ENCODE measurements at places on chromosomes 2 and 18.

GRCh38 chr18:31554776-31555175 lies 36.9 kb upstream of the TTR start:
- ATAC-seq: no peak

GRCh38 chr2:181742922-181743722 lies 62.8 kb upstream of the NEUROD1 start:
- no peak for ATAC-seq

- ATAC-seq: no peak
These were observed 105.5 kb downstream of the FMNL2 start for GRCh38 chr2:152440460-152440859.

DNA sequence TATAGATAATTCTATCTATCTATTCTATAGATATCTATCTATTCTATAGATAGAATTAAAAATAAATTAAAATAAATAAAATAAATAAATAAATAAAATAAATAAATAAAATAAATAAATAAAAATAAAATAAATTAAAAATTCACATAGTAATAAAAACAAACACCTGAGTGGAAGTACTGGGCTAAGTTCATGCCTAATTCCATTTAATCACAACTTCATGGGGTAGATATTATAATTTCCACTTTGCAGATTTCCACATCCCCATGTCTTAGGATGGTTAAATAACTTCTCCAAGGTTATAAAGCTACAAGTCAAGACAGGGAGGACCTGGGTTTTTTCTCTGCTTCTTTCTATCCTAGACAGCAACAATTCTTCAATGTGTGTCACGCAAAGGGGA lies 261.4 kb upstream of the MEX3C start:
- no peak for ATAC-seq

GRCh38 chr2:102179061-102179460 lies 7.8 kb upstream of the IL1RL2 start:
- ATAC-seq: no peak

DNA sequence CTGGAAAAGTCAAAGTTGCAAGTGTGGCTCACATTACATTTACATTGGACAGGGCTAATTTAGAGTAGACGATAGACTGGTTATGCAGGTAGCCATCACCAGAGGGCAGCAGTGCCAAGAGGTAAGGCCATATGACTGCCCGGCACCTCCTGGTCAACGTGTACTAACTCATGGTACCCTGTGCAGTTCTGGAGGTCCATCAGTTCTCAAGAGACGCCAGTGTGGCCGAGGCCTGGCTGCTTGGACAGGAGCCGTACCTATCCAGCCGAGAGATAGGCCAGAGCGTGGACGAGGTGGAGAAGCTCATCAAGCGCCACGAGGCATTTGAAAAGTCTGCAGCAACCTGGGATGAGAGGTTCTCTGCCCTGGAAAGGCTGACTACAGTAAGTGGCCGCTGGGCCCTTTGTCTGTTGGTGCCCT lies 65.8 kb upstream of the EML6 start:
- peak; percentile 41 for ATAC-seq

- ATAC-seq: no peak
These were observed 48.7 kb downstream of the WDPCP start for GRCh38 chr2:63539416-63540162.

DNA sequence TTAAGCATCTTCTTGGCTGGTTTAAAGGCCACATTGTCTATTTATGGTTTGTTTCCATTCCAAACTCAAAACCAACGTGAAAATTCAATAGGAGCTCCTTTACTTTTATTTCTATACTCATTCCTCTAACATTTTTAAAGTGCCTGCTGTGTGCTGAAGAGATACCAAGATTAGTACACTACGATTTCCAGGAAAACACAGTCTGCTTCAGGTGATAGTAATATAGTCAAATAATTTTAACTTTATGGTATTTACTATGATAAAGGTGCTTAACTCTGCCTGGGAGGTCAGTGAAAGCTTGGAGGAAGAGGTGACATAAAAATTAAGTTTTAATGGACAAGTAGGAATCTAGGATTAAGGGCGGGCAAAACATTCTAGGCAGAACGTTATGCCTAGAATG lies 121.4 kb downstream of the KIAA1328 start:
- no peak for ATAC-seq

- no peak for ATAC-seq
These were observed 163.1 kb downstream of the TTC32 start for GRCh38 chr2:19738707-19739106.

DNA sequence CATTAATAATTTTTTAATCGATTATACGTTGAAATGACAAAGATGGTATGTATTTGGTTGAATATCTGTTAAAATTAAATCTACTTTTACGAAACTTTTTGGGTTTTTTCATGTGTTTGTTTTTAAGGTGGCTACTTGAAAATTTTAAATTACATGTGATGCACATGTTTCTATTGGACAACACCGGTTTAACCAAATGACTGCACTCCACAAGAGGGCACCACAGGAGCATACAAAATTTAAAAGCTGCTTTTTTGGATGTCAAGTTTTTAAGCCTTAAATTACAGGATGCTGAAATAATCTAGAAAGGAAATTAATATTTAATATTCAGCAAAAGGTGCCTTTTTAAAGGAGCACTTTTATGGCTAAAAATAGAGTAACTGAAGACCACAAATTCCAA lies 98.7 kb downstream of the ACVR1 start:
- no peak for ATAC-seq

- ATAC-seq: no peak
These were observed 218.8 kb downstream of the BCL11A start for GRCh38 chr2:60334610-60335009.

DNA sequence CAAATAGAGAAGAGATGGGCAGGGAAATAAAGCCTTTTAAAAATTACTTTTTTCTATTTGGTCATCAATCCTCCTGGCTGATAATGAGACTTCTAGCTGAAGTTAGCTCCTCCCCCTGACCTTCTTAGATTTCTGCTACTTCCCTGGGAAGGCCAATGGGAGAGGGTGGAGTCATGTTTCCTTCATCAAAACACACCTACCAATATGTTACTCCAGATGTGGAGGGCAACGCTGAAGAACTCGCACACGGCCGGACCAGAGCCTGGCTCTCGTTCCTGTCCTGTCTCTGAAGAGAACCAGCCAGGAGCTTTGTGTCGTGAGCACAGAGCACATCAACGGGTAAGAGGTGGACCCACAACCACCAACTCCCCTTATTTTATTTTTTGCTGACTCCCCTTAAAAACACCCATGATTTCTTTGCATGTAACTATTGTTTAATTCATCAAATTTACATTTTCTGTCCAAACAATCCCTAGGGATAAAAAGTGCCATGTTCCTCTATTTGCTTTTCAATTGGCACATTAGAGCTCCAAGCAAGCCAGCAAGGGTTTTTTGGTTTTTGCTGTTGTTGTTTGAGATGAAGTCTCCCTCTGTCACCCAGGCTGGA lies 94.9 kb downstream of the ADD2 start:
- ATAC-seq: no peak
